ENCODE measurements at places on chromosomes 16 and 17.

DNA sequence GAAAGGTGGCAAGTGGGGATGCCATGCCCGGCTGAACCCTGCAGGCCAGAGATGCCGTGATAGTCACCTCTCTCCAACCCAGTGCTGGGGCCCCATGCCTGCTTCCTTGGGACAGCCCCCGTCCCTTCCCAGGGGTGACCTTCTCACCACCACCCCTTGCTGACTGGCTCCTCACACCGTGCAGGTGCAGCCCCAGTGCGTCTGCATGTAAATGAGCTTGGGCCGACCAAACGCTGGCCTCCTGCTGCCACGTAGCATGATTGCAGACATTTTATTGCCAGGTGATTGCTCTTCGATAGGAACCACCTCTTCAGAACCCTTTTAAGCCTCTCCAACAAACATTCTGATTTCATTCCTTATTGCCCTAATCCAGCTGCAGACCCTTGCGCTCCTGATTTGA is 32.5 kb downstream of the ASIC2 start:
- DNase-seq = no peak

GRCh38 chr16:50273888-50274325 is 7.6 kb downstream of the ADCY7 start:
- no peak for DNase-seq

DNA sequence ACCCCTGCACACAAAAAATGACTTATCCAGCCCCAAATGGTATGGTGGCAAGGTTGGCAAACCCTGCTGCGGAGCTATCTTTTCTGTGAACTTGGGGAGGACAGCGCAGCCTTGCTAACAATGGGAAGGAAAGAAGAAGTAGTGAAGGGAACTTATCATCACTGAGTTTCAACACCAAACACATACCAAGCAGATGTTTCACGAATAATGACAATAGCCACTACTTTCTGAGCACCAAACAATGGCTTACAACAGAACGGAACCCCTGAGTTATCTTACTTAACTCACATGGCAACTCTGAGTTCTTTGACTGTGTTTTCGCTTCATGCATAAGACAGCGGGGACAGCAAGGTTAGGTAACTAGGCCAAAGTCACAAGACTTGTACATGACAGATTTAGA is 148.9 kb downstream of the XYLT1 start:
- DNase-seq = no peak

GRCh38 chr17:1853698-1854097 is 23.9 kb downstream of the RPA1 start:
- DNase-seq = no peak

DNA sequence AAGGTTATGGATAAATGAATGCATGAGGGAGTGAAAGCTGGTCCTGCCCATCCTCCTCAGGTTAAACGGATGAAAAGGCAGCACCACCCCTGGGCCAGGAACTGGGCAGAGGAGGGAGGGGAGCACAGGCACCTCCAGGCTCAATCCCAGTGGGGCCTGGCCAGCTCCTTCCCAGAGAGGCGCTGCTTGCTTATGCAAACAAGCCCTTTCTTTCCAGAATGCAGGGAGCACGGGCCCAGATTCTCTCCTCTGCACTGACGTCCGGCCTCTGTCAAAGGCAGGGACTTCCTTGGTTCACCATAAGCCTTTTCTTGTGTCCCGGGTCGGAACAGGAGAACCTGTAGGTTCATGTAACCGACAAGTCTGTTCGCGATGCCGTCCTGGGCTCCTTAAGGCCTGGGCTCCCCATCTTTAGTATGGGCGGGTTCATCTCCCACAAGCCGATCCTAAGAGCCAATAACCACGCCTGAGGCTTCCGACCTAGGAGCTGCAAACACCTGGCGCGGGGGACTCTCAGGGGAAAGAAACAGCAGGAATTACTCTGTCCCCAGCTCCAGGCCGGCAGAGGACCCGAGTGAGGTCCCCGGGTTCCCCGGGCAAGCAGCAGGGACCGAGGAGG is 16.3 kb downstream of the ENPP7 start:
- peak; percentile 53 for DNase-seq

- no peak for DNase-seq
Observed at GRCh38 chr17:46086821-46087220, 87.8 kb downstream of the STH start.

GRCh38 chr16:53668869-53669268 is 34.8 kb downstream of the RPGRIP1L start:
- DNase-seq = no peak

- peak; percentile 70 for DNase-seq
Observed at GRCh38 chr17:55420776-55421178, 858 bp downstream of the MMD start.

- peak; percentile 46 for DNase-seq
Observed at GRCh38 chr17:7176107-7176840, 2.9 kb downstream of the ASGR1 start.

- DNase-seq = peak; percentile 86
Observed at GRCh38 chr16:88533932-88534637, 36.1 kb upstream of the ZC3H18 start.

DNA sequence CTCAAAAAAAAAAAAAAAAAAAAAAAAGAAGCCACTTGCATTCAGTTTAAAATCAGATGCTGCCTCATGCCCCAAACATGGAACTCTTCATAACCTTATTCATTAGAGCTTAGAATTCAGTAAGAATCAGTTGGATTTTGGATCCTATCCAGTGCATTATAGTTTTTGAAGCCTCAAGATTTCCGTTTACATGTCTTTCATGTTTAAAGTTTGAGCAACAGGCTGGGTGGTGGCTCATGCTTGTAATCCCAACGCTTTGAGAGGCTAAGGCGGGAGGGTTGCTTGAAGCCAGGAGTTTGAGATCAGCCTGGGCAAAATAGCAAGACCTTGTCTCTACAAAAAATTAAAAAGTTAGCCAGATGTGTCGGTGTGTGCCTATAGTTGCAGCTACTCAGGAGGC is 55.0 kb downstream of the SNTB2 start:
- no peak for DNase-seq

- no peak for DNase-seq
Observed at GRCh38 chr17:48488548-48489106, 42.2 kb downstream of the HOXB1 start.

DNA sequence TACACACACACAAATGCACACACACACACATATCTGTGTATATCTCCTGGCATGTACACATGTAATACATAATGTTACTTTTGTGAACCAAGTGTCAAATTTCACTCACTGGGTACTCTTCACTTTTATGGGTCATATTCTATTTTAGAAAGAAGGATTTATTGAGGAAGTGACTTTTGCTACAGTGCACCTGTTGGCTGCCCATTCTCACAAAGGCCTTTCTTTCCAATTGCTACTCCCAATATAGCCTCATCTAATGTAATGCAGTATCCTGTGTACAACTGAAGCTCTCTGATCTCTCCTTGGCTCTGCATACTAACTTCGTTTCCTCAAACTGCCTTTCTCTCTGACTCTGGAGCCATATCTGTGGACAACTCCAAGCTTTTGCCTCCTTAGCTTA is 107.5 kb downstream of the ABCA8 start:
- DNase-seq = no peak

GRCh38 chr16:4179020-4179419 is 62.8 kb upstream of the ADCY9 start:
- no peak for DNase-seq

DNA sequence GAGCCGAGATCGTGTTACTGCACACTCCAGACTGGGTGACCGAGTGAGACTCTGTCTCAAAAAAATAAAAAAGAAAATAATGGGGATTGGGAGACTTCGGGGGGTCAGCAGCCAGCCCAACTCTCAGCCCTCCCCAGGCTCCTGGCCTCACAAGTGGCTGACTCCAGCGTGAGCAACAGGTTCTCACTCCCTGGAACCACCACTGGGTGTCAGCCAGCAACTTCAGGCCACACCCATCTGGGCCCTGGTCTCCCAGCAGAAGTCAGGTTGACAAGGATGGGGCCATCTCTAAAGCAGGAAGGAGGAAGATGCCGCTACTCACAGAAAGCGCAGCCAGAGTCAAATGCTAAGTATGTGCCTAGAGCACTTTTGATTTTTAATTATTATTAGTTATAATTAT is 139.4 kb downstream of the C16orf78 start:
- no peak for DNase-seq

- DNase-seq = no peak
Observed at GRCh38 chr16:1216296-1216619, 8.8 kb downstream of the TPSG1 start.

DNA sequence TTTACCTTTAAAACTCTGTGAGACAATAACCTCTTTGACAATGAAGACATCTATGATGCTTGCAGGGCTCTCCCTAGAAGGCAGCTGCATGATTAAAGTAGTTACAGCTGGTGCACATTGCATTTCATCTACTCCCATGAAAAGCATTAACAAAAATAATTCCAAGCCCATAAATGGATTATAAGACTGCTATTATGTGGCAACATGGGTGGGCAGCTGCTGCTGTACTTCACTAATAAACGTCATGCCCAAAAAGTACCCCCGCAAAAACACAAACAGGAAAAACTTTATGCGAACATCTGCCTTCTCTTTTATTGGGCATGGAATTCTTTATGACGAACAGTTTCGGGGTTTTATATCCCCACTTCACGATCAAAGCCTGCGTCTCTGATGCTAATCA is 224.9 kb downstream of the CA10 start:
- DNase-seq = no peak

DNA sequence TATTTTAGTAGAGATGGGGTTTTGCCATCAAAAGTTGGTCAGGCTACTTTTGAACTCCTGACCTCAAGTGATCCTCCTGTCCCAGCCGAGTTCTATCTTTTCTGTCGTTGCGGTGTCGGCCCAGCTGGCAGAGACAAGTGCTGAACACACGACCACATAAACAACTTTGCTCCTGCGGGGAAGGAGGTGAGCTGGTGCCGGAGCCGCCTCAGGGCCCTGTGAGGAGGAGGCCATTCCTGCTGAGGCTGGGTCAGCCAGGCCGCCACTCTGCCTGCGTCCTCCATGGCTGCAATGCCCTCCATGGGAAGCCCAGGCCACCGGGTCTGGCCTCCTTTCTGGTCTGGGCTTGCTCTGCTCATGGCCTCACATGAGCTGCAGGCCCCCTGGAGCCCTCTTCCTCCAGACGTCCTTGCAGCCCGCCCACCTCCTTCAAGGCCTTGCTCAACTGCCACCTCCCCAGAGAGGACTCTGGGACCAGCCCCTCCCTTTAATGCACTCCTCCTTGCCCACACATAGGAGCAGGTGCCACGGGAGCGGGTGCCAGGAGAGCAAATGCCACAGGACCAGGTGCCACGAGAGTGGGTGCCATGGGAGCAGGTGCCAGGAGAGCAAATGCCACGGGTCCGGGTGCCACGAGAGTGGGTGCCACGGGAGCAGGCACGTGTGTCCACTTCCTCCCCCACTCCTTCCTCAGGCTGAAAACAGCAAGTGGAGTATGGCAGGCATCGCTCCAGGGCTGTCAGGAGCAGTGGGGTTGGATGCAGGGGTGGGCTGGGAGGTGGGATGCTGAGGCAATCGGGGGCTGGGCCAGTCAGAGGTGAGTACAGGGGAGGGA is 28.4 kb upstream of the CBFA2T3 start:
- no peak for DNase-seq

DNA sequence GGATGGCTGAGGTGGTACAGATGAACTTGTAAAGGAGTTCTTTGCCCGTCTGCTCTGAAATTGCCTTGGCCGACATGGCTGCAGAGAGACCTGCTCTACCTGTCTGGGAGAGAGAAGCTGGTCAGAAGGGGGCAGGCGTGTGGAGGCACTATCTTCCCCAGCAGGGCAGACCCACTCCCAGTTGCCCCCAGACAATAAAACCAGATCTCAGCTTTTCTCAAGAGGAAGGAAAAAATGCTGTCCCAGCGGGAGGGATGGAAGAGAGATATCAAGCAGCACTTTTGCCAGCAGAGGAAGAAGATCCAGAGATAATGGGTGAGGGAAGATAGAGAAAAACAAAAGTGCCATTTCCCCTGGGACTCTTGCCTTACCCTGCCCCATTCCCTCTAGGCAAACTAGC is 5.0 kb downstream of the ACLY start:
- DNase-seq = no peak

DNA sequence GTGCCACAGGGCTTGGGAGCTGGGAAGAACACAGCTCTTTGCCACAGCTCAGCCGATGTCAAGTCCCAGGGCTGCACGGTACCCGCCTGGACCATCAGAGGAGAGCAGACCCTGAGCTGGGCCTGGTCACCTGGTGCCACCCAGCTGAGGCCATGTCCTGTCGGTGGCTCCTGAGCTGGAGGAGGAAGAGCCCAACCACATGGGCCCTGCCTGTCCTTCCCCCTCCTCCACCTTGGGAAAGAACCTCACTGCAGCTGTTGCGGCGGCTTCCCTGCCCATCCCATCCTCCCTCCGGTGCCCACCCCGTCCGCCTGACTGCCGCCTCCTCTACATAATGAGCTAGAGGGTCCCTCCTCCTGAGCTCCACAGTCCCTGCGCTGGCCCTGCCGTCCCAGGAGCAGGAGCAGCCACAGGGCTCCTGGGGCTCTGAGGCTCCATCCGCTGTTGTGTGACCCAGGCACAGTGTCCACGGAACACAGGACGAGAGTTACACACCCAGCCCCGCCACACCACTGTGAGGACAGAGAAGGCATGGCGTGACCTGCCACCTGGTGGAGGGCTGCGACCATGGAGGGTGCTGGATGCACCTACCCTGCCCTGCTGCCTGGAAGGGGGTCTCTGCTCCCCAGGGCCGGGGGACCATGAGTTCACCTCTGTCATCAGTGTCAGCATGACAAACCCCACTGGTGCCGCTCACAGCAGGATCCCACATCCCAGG is 21.4 kb upstream of the CHMP6 start:
- DNase-seq = peak; percentile 72

DNA sequence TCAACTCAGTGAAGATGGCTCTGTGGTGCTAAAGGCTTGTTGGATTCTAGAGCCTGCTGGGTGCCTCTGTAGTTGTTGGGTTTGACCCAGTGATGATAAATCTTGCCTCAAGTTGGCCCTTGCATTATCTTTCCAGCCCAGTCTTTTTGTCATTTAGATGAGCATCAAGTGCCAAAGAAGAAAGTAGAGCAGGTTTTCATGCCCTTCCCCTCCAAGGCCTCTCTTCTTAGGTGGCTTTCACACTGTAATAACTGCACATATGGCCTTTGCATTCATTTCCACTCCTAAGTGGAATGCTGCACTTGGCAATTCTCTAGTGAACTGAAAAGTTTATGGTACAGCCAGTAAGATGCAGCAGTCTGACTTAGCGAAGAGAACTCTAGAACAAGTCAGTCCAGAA is 165.1 kb downstream of the PHKB start:
- no peak for DNase-seq

GRCh38 chr16:82016964-82017363 is 5.7 kb upstream of the SDR42E1 start:
- DNase-seq = peak; percentile 45

GRCh38 chr16:11391576-11391975 is 46.3 kb downstream of the RMI2 start:
- DNase-seq = no peak

GRCh38 chr17:76371656-76372628 is 12.5 kb upstream of the SPHK1 start:
- no peak for DNase-seq

GRCh38 chr17:31475378-31476162 is 84.1 kb downstream of the RAB11FIP4 start:
- DNase-seq = peak; percentile 49
